ENCODE measurements at places on chromosomes 12 and 14. TPM values are rescaled to one million over a fixed set of nuclear protein-coding genes. Genes with fewer than 3 reads are reported as not detected.
A peak's percentile ranks its signal among the peaks of the same experiment; 100 is the strongest.

GRCh38 chr12:63151623-63152320 is 771 bp upstream of the AVPR1A start:
- no peak for DNase-seq

DNA sequence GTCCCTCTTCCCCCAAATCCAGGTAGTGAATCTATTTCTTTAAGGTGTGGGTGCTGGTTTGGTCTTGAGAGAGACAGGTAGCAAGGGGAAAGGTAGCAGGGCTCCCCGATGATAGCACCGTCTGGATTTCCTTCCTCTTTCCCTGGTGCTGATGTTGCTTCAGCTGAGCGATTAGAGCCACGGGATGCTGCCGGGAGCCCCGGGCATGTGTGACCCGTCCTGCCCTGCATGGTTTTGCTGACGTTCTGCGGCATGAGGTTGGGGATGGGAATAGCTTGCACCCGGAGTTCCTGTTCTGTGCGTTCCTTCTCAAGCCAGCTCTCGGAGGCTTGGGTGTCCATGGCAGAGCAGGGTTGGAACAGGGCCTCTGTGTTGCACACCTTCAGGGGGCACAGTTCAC is 107.3 kb downstream of the TSPAN9 start:
- DNase-seq: no peak

DNA sequence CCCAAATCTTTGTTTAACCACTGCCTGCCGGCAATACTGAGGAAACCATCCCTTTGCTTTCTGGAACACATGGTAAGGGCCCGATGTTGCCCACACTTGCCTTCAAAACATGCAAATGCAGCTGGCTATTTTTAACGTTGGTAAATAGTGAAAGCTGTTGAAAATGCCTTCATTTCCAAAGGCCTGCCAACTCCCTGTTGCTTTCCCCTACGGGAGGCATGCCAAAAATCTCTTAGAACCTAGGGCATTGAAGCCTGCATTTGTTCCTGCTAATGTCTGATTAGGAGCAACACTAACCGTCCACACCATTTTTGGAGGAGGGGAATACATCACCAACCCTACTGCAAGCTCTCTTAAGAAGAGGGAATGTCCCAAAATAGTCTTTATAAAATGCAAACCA is 152.6 kb upstream of the NOS1 start:
- DNase-seq: no peak

- DNase-seq: no peak
Measured at GRCh38 chr14:94713115-94713514, 56.8 kb downstream of the GSC start.

- no peak for DNase-seq
Measured at GRCh38 chr12:105911966-105912365, 226.8 kb downstream of the NUAK1 start.

DNA sequence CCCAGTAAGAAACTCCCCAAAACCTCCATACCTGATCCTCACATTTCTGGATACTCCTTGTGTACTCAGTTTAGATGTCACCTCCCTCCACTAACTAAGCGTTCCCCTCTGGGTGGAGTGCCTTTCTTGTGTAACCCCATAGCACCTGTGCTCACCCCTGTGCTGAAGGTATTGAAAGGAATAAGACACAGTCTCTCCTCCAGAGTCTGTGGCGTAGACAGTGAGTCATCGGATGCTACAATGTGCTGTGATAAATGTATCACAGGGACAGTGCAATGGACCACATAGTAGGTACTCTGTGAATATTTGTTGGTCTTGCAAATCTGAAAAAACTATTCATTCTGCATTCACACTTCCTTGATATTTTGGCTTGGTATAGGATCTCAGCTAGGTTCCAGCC is 30.8 kb downstream of the TSPAN9 start:
- DNase-seq: no peak

DNA sequence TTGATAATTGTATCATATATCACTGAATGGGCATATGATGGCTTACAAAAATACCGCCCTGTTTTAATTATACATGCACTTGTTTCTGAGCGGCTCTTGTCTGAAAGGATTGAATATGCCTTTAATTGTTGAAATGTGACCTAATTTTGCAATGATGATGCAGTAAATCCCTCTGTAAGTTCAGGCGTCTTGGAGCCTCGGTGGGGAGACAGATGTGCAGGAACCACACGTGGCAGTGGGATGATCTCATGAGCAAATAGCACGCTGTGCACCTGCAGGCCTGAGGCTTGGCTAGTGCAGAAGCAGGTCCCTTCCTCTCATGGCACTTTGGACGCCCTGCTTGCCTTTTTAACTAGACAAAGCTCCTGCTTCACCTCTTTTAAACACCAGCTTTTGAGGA is 49.3 kb upstream of the ASPG start:
- DNase-seq: no peak

DNA sequence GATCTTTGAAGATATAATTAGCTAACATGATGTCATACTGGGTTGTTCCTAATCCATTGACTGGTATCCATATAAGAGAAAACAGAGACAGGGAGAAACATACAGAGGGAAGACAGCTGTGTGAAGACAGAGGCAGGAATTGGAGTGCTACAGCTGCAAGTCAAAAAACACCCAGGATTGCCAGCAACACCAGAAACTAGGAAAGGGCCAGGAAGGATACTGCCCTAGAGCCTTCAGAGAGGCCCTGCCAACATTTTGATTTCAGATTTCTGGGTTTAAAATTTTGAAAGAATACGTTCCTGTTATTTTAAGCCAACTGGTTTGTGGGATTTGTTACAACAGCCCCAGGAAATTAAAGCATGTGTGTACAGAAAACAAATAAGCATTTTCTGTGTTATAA is 473.7 kb upstream of the FLRT2 start:
- DNase-seq: no peak

- no peak for DNase-seq
Measured at GRCh38 chr14:103194256-103195045, 71.2 kb downstream of the TNFAIP2 start.

GRCh38 chr12:25992026-25992782 is 33.7 kb downstream of the RASSF8 start:
- DNase-seq: no peak

GRCh38 chr14:45091710-45092109 is 7.8 kb downstream of the PRPF39 start:
- no peak for DNase-seq

GRCh38 chr14:102606296-102606695 is 13.8 kb downstream of the RCOR1 start:
- no peak for DNase-seq

DNA sequence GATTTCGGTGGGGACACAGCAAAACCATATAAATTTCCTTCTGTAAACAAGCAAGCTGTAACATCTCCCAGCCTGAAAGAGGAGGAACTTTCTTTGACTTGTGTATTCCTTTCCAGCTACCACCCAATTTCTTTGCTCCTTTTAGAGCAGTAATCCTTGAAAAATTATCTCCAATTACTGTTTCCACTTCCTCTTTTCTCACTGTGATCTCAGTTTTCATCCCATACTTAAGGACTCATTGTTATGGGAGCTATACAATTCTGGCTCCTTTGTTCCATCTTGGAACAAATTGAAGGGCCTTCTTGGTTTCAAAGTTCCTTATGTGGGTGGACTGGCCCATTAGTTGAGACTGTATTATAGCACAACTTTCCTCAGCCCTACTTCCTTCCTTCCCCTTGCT is 152.6 kb downstream of the AKAP6 start:
- DNase-seq: no peak

DNA sequence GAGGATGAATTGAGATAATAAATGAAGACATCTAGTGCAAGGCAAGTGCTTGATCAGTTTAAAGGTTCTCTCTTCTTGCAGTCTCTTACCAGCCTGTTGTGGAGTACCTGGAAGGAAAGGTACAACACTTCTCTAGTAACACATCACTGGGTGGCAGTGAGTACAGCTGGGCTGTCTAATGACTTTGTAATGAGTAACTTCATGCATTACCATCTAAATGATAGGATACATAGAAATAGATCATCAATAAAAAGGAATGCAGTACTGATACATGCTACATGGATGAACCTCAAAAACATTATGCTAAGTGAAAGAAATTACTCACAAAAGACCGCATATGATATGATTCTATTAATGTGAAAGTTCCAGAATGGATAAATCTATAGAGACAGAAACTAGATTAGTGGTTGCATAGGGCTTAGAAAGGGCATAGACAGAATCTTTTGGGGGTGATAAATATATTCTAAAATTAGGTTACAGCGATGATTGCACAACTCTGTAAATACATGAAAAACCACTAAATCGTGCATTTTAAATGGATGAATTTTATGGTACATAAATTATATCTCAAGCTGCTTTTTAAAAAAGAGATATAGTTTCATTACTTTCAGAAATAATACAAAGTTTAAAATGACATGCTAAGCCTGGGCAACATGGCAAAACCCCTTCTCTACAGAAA is 224.4 kb downstream of the CHST11 start:
- DNase-seq: no peak

DNA sequence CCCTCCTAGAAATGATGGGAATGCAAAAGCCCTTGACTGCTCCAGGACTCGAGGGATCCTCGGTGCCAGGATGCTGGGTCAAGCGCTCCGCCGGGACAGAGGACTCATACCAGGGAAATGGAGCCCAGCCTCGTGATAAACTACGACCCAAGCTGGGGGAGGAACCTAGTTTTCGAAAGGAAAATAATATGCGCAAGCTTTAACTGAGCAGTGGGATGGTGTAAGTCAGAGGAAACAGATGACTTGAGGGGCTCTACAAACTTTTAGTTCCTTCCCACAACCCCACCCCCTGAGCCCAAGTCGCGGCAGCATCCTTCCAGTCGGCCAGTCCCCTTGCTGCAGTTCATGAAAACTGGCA is 654 bp upstream of the SUPT16H start:
- no peak for DNase-seq

- DNase-seq: no peak
Measured at GRCh38 chr14:100989924-100990323, 86.4 kb upstream of the RTL1 start.

GRCh38 chr14:52012635-52013034 is 23.3 kb downstream of the RTRAF start:
- DNase-seq: no peak

DNA sequence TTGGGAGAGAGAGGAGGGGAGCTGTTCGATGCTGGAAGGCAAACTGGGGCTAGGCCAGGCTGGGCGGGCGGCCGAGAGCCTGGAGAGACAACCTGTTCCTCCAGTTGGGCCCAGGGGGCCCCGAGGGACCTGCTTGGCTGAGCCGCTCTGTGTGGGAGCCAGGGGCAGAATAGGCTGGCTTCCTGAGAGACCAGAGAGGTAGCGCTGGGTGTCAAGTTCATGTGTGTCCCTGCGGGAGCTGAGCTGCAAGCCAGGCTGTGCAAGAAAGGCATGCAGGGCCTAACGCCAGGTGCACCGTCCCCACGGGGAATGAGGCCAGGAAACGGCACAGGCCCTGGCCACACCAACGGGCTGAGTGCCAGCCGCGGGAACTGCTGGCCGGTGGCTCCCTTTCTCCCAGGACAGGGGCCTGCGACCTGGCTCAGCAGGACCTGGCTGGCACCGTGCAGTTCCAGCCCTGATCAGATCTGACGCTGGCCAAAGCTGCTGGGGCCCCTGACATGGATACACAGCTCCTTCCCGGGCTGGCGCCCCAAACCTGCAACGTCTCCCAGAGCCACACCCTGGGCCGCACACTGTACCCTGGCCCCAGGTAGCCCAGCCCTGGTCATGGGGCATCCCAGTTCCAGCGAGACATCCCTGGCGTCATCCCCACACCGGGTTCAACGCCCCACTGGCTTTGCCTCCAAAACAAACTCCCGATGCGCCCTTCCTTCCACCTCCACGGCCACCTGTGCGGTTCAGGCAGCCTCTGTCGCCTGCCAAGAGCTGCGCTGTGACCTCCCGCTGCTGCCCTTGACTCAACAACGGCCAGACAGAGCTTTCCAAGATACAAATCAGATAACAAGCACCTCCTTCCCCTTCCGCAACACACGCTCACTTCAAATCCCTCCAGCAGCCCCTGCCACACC is 65.0 kb downstream of the RFLNA start:
- DNase-seq: no peak

DNA sequence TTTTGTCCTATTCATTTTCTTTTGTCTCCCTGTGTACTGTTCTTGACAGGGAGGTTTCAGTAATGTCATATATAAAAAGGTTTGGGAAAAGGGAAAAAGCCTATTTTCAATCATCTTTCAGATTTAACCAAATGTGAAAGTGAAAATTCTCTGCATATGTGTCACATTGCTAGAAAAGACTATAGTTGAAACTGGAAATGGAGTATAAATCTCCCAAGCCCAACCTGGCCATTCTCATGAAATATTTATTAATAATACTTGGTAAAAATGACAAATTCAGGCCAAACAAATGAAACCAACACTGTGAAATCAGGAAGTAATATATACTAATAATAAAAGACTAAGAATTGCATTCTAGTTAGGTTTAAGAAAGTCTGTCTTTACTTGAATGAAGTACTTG is 1129.2 kb downstream of the SLC16A7 start:
- no peak for DNase-seq

DNA sequence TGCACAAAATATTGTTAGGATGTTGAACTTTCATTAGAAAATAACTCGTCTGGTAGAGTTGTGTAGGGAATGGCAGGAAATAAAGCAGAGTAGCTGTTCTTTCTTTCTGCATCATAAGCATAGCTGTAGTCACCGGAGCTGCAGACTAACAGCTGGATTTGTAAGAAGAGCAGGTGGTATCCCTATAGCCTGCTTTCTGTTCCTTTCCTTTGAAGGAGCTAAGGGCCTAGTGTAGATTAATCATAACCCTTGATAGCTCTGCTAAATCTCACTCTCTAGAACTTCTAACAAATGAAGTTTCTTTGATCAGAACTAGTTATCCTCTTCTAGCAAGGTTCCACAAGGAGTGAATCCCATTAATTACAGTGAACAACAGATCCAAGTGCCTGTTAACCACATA is 3.5 kb downstream of the LMO3 start:
- DNase-seq: no peak

DNA sequence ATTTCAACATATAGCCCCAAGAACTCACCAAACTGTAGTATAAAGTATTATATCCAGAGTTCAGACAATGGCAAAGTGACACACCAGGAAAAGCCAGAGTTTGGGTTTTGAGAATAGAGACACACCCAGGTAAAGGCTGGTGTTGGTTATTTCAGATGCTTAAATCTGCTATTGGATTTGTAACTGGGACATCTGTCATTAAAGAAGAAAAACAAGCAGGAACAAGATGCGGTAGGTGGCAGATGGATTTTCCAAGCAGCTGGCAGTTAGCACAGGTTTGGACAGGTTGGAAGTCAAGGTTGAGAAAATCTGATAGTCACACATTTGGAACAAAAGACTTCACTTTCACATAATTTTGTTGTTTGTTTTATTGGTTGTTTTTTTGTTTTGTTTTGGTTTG is 14.4 kb upstream of the CDK17 start:
- DNase-seq: no peak

- no peak for DNase-seq
Measured at GRCh38 chr14:54490445-54491175, 1.8 kb upstream of the GMFB start.

GRCh38 chr12:93783832-93784231 is 106.7 kb downstream of the CRADD start:
- peak; percentile 41 for DNase-seq

SMIM41 gene
- not detected for total RNA-seq

CLEC4D gene
- total RNA-seq: not detected

LUM gene
- total RNA-seq: not detected

GALNT6 gene
- 10.2 TPM for total RNA-seq

TMEM63C gene
- total RNA-seq: 0.89 TPM

DEPDC4 gene
- total RNA-seq: 0.27 TPM

CCDC88C gene
- total RNA-seq: 269 TPM

LIN7A gene
- not detected for total RNA-seq

KCNMB4 gene
- total RNA-seq: 0.53 TPM

MYBPC1 gene
- total RNA-seq: not detected
